Neural progenitor cell (in vitro differentiated cells): ENCODE measurements at places on chromosomes 3 and 15. TPM values are rescaled to one million over a fixed set of nuclear protein-coding genes. Genes with fewer than 3 reads are reported as not detected.

NPAP1 gene
- 0.06 TPM in 1 of 2 replicates, not detected in the other for total RNA-seq

TF gene
- 0.77 TPM in 2 replicates for total RNA-seq

GPR176 gene
- total RNA-seq = 20.6 and 36.4 TPM in 2 replicates

ROPN1 gene
- total RNA-seq = not detected in 2 replicates

KNG1 gene
- total RNA-seq = not detected in 2 replicates

AGBL1 gene
- 5.5 and 6.2 TPM in 2 replicates for total RNA-seq

ACP3 gene
- not detected in 2 replicates for total RNA-seq

DZIP1L gene
- total RNA-seq = 10.4 and 38.4 TPM in 2 replicates

DISP2 gene
- total RNA-seq = 0.06 TPM in 1 of 2 replicates, not detected in the other

P2RY14 gene
- total RNA-seq = not detected in 2 replicates

ANKUB1 gene
- not detected in 2 replicates for total RNA-seq

PRICKLE2 gene
- total RNA-seq = 10.7 and 11.5 TPM in 2 replicates

GOLGA8T gene
- not detected in 2 replicates for total RNA-seq

CADPS gene
- 11.7 and 17.3 TPM in 2 replicates for total RNA-seq

HIGD2B gene
- not detected in 2 replicates for total RNA-seq

EHHADH gene
- 3.6 and 3.7 TPM in 2 replicates for total RNA-seq

GNAT1 gene
- total RNA-seq = 0.03 TPM in 1 of 2 replicates, not detected in the other

ATOSA gene
- total RNA-seq = 17.8 and 26.8 TPM in 2 replicates

OXTR gene
- total RNA-seq = 2.0 and 3.9 TPM in 2 replicates

EIF2B5 gene
- total RNA-seq = 36.4 and 69.1 TPM in 2 replicates

TMC3 gene
- 0.09 and 0.13 TPM in 2 replicates for total RNA-seq

CCDC33 gene
- total RNA-seq = 1.9 TPM in 1 of 2 replicates, not detected in the other

GPR15 gene
- not detected in 2 replicates for total RNA-seq

ADIPOQ gene
- not detected in 2 replicates for total RNA-seq
